ENCODE measurements at places on chromosomes 13 and 19.

DNA sequence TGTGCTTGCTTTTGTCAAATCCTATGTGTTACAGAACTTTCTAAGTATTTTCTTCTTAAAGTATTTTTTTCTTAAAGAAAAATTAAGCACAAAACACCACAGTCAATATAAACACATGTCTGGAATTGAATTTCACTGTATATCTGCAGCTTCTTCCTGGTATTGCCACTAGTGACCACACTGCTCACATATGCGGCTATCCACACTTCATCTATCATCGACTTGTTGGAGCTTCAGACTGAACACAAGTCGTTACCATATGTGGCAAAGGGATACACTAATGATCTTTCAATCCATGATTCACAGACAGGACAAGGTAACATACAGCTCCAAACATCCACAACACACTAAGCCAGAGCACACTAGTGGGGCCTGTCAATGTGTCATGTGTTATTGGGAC, 498.4 kb upstream of the ARGLU1 start:
- DNase-seq: no peak

GRCh38 chr13:35518337-35518946, 42.0 kb upstream of the MAB21L1 start:
- no peak for DNase-seq

GRCh38 chr19:15669891-15670290, 3.0 kb upstream of the CYP4F12 start:
- DNase-seq: no peak

DNA sequence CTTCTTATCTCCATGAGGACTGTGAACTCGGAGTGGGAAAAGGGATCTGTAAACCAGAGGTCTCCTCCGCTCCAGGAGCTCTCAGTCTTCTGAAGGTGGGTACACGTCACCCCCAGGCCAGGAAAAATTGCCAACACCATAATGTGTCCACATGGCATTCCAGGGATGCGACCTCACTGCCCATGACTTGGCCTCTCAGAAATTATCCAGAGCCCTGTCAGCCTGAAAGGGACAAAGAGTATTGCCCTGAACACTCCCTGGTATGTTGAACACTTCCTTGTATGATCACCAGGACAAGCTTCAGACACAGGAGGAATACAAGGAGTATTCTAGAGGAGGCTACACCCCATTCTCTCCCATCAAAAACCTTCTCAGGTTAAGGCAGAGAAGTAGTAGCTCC, 81.0 kb upstream of the SLC7A1 start:
- DNase-seq: no peak
